ENCODE measurements at places on chromosomes 1 and 21.

DNA sequence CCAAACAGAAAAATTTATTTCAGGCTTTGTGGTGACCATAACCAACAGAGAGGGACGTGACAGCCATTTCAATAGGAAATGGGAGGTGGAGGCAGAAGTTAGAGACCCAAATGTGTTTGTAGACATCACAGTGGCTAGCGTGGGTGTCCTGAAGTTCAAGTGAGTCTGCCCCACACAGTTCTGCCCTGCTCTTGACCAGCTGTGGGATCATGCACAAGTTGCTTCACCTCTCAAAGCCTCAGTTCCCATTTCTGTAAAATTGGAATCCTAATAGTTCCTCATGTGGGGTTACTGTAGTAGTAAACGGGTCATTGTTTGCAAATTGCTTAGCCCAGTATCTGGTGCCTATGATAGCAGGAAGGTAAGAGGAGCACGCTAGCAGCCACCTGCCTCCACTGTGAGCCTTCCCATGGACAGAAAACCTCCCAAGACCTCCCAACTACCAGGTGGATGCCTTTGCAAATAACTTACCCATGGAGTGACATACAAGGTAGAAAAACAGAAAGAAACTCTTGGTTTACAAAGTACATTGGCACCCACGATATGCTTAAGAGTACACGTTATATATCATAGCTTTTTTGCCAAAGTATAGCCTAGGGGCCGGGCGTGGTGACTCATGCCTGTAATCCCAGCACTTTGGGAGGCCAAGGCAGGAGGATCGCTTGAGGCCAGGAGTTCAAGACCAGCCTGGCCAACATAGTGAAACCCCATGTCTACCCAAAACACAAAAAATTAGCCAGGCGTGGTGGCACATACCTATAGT is 29.1 kb downstream of the FHAD1 start:
- no peak for DNase-seq

GRCh38 chr1:89974696-89975470 is 20.0 kb upstream of the ZNF326 start:
- no peak for DNase-seq

- no peak for DNase-seq
Measured at GRCh38 chr1:187010571-187011309, 182.0 kb downstream of the PLA2G4A start.

DNA sequence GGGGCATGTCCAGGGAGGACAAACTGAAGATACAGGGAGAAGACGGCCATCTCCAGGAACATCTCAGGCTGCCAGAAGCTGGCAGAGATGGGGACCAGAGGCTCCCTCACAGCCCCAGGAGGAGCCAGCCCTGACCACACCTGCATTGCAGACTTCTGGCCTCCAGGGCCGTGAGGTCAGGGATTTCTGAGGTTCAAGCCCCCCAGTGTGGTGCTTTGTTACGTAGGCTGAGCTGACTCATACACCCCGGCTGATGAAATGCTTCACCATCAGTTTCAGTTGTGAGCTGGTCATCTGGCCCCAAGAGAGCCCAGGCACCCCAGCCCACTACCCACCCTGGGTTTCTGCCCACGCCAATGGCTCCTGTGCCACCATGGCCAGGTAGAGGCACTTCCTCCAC is 106.4 kb downstream of the SIK1 start:
- DNase-seq, result no peak

GRCh38 chr1:7432900-7433380 is 338.2 kb upstream of the VAMP3 start:
- no peak for DNase-seq

GRCh38 chr1:17675744-17676143 is 79.4 kb upstream of the ACTL8 start:
- peak; percentile 61 for DNase-seq

DNA sequence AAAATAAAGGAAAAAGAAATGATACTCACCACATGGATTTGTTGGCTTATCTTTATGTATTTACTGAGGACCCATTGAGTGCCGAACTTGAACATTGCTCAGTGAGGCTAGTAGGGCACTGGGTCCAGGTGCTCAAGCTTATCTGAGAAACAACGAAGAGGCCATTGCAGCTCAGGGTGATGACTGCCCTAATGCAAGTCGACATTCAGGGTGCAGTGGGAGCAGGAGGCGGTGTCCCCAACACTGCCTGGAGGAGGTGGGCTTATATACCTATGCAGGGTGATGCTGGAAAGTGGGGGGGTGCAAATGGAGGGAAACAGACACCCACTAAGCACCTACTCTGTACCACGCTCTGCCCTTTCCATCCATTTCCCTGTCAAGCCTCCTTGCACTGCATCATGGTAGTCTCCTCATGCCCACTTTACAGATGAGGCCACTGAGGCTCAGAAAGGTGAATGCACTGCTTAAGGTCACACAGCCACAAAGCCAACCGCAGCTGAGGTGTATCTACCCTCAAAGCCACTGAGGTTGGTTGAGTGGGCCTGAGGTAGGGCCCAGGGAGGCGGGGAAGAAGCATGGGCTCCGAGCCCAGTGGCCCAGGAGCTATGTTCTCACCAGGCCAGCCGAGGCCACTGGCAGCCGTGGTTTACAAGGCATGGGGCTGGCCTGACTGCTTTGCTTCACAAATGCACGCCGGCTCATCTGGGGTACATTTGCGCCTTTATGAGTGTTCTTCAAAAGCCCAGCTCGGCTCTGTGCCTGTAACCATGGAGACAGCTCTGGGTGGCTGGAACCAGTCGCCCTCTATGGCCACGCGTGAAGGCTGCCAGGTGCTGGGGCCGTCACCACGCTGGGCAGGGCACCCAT is 103.8 kb downstream of the EPHB2 start:
- DNase-seq, result peak; percentile 62

- DNase-seq, result no peak
Measured at GRCh38 chr1:174301295-174302077, 142.2 kb downstream of the RABGAP1L start.

GRCh38 chr1:24709791-24710441 is 35.3 kb upstream of the CLIC4 start:
- no peak for DNase-seq

DNA sequence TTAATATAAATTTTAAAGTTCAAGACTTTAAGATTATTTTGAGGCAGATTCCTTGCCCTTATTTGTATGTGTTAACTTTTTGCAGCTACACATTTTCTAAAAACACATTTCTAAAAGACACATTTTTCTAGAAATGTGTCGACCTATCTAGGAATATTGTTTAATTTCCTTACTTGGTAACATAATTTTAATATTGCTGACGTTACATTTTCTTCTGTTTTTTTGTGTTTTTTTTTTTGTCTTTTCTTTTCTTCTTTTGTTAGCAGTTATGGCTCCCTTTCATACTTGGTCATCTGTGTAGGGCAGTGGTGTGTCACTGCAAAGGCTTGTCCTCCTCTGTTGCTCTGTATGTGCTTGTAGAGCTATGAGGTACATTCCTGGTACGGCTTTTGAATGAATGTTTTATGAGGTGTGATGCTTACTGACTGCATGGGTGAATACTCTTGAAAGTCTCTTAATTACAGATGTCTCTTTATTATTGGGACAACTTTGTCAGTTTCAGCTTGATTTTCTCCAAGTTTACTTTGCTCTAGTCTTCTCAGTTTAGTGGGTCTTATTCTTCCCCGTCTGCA is 30.1 kb downstream of the LRRC8D start:
- DNase-seq, result no peak

DNA sequence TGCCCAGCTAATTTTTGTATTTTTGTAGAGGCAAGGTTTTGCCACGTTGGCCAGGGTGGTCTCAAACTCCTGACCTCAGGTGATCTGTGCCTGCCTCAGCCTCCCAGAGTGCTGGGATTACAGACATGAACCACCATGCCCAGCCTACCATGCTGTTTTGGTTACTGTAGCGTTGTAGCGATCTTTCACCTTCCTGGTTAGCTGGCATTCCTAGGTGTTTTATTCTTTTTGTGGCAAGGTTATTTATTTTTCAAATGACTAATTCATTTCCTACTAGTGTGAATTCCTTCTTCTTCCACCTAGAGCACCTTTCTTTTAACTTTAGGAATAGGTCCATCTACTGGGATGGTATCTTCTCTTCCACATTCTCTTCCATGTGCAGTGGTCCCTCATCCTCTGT is 29.3 kb downstream of the TMEM200B start:
- no peak for DNase-seq

GRCh38 chr1:232204269-232204668 is 425.7 kb downstream of the SIPA1L2 start:
- no peak for DNase-seq

DNA sequence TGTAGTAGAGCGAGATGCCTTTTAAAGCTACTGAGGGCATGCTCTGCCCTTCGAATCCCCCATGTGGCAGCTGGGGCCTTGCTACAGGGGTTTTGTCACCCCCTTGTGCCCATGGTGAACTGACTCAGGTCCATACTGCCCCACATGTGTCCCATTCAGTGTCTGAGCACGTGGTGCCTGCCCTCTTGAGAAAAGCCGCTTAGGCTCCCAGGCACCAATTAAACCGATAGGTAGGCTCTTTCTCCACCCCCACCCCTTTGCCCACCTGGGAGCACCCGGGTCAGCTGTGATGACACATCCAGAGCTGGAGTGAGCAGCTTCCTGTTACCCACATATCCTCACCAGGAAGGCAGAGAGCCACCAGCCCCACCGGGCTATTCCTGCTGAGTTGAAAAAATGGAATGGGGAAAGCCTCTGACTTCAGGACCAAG is 30.5 kb downstream of the TMCC2 start:
- DNase-seq, result no peak

DNA sequence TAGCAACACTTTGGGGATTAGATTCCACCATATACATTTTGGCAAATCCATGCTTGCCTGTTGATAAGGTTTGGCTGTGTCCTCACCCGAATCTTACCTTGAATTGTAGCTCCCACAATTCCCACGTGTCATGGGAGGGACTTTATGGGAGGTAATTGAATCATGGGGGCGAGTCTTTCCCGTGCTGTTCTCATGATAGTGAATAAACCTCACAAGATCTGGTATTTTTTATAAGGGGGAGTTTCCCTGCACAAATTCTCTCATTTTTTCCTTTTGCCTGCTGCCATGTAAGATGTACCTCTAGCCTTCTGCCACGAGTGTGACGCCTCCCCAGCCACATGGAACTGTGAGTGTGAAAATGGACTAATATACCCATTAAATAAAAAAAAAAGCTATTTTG is 265.3 kb downstream of the MRPL39 start:
- DNase-seq, result no peak

DNA sequence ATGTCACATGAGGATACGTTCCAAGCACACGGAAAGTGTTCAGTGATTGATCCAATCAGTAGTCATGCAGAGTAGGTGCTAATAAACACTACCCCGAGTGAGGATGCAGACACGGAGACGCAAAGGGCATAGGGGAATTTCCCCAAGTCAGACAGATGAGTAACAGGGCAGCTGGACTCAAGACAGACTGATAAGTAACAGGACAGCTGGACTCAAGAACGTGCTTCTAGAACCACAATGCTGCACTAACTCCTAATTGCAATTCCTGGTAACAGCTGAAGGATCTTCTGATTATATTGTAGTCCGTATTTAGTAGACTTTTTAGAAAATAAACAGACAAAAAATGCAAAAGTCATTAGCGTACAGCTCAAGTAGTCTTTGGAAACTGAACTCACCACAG is 1.9 kb upstream of the OR2T10 start:
- no peak for DNase-seq

- DNase-seq, result peak; percentile 23
Measured at GRCh38 chr1:211885747-211886522, 55.4 kb upstream of the LPGAT1 start.

GRCh38 chr1:23188434-23188884 is 19.8 kb upstream of the LUZP1 start:
- DNase-seq, result no peak

DNA sequence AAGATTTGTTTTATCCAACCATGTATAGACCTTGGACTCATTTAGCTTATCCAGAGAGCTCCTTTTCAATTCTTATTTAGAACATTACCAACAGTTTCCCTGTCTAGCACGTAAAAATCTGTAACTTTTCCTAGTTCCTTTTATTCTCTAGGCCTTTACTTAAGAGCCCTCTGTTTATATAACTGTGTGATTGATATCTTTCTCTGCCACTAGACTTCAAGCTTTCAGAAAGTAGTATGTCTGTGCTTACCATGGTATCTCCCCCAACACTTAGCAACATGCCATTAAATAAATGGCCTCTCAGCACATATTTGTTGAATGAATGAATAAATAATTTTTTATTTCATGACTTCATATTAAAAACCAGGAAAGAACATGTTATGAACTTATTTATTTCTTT is 209.4 kb downstream of the PTPRC start:
- DNase-seq, result no peak

DNA sequence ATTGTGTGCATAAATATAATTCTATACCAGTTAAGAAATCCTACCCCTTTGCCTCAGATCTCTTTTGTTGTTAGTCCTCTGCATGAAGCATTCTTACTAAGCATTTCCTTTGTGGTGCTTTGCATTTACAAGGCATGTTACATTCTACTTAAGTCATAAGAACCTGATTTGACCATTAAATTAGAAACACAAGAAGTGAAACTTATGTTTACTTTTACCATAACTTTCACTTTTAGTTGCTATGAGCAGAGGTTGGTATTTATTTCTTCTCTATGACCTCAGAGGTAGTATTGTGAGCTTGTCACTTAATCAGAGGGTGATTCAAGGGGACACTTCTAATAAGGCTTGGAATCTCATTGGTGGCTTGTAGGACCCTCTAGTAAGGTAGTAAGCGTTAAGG is 9.0 kb downstream of the FAM20B start:
- no peak for DNase-seq

DNA sequence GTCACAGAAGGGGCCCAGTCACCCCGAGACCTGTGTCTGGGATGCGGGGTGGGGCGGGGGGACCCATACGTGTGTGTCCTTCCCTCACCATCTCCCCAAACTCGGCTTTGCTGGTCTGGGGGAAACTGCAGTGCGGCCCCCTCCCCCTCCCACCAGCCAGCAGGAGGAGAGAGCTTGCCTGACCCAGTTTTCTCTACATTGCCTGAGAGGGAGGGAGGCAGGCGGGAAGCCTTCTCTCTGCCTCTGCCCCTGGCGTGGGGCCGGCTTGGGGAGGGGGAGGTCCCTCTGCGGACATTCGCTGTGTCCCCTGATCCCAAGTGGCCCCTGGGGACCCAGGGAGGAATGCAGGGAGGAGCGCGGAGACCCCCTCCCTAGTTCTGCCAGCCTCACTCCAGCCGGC is 3.9 kb downstream of the EPHA8 start:
- DNase-seq, result peak; percentile 84

DNA sequence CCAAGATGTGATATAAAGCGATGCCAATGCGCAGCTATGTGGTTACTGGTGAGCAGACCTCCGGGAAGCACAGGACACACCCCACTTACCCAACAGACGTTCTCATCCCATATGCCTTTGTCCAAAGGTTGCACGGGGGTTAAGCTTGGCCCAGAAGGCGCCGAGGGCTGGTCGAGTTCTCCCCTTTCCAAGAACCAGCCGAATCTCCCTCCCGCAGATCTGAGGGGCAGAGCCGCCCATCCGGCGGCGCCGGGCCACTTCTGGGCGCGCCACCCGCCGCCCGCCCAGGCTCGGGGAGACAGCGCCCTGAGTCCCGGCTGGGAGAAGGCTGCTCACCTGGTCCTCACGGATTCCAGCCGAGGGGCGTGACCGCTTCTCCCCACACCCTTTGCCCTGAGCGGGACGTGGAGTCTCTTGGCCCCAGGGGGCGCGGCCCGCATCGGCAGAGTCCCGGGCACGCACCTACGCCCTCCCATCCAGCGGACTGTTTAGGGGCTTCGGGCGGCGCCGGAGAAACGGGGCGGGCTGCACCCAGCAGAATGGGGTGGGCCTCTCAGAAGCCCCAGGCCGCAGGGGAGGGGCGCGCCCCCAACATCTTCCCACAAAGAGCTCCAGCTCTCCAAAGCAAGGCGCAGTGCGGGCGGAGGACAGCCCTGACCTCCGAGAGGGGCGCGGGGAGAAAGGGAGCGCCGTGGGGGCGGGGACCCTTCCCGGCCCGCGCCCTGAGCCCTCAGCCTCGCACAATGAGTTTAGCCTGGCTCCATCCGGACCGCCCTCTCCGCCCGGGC is 615 bp downstream of the GPR161 start:
- DNase-seq, result peak; percentile 82
